ENCODE measurements at places on chromosomes 12 and 14.

- no peak for DNase-seq
Measured at GRCh38 chr14:75441728-75442127, 13.9 kb downstream of the JDP2 start.

GRCh38 chr14:52023518-52023917 lies 34.2 kb downstream of the RTRAF start:
- DNase-seq: peak; percentile 47

DNA sequence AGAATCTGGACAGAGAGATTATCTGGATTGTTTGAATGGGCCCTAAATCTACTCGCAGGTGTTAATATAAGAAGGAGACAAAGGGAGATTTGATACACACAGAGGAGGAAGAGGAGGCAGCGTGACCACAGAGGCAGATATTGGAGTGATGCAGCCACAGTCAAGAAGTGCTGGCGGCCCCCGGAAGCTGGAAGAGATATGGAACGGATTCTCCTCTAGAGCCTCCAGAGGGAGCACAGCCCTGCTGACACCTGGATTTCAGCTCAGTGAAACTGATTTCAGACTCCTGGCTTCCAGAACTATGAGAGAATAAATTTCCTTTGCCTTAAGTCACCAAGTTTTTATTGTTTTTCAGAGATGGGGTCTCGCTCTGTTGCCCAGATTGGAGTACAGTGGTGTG lies 9.2 kb upstream of the TC2N start:
- no peak for DNase-seq

GRCh38 chr12:59595883-59596540 lies at the start of gene SLC16A7:
TSS of gene SLC16A7 (plus strand) at chr12:59596029. CDS start at chr12:59704802, 108,773 bp downstream.
- DNase-seq: peak; percentile 86

DNA sequence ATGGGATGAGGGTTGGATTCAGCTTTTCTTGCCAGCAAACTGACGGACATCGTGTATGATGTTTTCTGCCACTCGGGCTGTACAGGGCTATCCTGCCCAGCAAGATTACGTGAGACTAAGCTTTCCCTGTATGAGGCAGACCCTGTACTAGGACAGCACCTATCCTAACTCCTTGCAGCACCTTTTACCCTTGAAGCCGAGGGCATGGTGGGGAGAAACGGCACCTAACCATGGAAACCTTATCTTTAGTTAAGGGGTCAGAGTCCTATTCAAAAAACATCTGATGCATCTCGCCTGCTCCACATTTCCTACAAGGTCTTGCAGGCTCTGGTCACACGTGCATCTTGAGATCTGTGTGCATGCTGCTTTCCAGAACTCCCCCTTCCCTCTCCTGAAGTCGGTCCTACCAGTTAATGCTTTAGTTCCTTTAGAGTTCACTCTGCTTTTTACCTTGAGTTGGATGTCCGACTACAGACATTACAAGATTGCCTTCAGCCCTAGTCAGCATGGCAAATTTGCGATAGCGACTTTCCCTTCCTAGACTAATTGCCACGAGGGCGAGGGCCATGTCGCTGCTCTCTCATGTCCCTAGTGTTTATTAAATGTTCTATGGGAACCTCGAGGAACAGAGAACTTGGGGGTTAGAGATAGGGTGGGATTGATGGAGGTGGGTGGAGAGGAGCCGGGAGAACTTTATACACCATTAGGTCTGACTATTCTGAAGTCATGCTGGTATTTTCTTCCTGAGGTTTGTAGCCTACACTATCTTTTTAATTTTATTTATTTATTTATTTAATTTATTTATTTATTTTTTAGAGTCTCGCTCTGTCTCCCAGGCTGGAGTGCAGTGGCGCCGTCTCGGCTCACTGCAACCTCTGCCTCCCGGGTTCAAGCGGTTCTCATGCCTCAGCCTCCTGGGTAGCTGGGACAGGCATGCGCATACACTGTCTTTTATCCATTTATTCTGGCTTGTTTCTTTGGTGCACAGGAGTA lies 6.6 kb downstream of the RAN start:
- no peak for DNase-seq

- no peak for DNase-seq
Measured at GRCh38 chr12:2260441-2260840, 207.7 kb downstream of the CACNA1C start.

- DNase-seq: no peak
Measured at GRCh38 chr12:11758510-11759493, 109.3 kb downstream of the ETV6 start.

Data from epithelial cell of esophagus (primary cell).